Stimulated activated CD4-positive, alpha-beta T cell treated with anti-CD3 and anti-CD28 coated beads, Interleukin-4, amount 100 ng/mL, for 1 hour (primary cell): ENCODE measurements at places on chromosomes 16 and 17.

- no peak for DNase-seq
Observed at GRCh38 chr17:19385521-19385983, 1.4 kb downstream of the MFAP4 start.

- DNase-seq, result no peak
Observed at GRCh38 chr17:40611840-40612474, 35.7 kb downstream of the SMARCE1 start.

DNA sequence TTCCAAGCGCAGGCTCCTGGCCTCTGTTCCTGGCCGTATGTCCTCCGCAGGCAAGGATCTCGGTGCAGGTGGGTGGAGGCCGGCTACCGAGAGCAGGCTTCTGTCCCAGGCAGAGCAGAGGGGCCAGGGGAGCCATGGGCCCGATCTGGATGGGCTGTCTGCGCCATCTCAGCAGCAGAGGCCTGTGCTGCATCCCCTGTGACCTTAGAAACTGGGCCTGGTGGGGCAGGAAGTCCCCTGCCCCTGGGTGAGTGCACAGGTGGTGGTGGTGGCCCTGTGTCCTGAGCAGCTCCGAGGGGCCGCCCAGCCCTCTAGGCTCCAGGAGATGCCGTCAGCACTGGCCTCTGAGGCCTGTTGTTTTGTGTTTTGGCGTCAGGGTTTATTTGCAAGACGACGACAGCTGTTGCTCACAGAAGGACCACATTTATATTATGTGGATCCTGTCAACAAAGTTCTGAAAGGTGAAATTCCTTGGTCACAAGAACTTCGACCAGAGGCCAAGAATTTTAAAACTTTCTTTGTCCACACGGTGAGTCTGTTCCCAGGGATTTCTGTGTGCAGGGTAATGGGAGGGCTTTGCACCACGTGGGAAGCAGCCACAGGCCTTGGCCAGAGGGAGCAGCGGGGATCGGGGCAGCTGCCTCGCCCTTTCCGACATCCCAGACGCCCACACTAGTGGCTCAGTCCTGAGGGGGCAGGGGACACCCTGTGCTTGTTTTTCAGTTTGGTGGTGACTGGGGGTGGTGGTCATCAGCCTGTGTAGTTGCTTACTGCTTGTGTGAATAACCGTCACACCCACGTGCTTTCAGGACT is 59.1 kb downstream of the PDPK1 start:
- no peak for DNase-seq

GRCh38 chr17:30378241-30378824 is 394 bp upstream of the CPD start:
- peak; percentile 57 for DNase-seq

GRCh38 chr16:11356573-11357331 is 11.5 kb downstream of the RMI2 start:
- DNase-seq, result peak; percentile 65

- DNase-seq, result no peak
Observed at GRCh38 chr17:80816241-80817103, 175.2 kb upstream of the CHMP6 start.

- DNase-seq, result no peak
Observed at GRCh38 chr17:81426393-81427172, 31.3 kb downstream of the BAHCC1 start.

GRCh38 chr16:87002717-87003413 is 314.3 kb downstream of the C16orf95 start:
- no peak for DNase-seq

DNA sequence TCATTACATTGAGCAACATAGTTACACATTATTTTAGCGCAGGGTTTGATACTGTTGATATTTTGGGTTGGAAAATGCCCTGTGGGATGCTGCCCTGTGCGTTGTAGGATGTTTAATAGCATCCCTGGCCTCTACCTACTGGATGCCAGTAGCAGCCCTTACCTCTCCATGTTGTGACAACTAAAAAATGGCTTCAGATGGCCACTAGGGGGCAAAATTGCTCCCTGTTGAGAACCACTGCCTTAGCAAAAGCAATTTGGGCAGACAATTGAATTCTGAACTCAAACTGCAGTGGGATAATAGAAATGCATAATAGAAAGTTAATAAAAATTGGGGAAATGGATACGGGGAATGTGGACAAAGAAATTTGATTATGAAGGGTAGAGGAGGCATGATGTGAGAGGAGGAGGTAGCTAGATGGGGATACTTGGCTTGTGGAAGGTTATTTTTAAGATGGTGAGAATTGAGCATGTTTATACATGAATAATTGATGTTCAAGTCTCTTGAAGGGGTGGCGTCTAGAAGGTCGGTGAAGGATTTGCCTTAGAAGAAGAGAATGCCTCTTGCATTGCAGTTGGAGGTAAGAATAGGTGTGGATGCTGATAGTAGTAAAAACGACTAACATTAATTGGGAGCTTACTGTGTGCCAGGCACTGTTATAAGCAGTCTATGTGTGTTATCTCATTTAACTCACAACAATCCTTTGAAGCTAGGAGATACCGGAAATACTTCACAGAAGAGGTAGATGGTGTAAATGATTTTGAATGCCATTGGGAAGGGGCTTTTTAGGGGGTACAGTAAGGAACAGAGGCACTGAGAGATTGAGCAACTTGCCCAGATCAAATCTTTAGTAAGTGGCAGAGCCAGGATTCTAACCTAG is 19.0 kb downstream of the HEATR9 start:
- DNase-seq, result peak; percentile 29

DNA sequence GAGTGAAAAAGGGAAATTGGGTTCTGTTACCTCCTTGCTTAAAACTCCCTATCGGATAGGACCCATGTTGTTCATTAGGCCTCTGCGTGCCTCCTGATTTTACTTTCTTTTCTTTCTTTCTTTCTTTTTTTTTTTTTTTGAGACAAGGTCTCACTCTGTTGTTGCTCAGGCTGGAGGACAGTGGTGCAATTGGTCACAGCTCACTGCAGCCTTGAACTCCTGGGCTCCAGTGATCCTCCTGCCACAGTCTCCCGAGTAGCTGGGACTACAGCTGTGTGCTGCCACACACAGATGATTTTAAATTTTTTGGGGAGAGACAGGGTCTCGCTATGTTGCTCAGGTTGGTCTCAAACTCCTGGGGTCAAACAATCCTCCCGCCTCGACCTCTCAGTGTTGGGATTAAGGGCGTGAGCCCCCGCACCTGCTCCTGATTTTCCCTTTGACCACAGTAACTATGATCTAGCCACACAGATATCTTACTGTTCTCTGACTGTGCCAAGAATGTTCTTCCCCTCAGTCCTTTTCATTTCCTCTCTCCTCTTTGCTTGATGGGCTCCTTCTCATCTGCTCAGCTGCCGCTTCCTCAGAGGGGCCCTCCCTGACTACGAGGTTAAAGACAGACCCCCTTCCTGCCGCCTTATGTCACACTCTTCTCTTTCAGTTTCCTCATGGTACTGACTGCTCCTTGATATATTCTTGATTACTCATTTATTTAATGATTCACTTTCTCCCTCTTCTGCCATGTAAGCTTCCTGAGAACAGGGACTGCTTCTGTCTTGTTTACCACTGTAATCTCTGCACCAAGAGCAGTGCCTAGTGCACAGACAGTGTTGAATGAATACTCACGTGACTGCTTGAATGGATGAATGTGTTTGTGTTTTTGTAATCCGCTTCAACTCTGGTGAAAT is 44.3 kb downstream of the LCMT1 start:
- DNase-seq, result peak; percentile 21

DNA sequence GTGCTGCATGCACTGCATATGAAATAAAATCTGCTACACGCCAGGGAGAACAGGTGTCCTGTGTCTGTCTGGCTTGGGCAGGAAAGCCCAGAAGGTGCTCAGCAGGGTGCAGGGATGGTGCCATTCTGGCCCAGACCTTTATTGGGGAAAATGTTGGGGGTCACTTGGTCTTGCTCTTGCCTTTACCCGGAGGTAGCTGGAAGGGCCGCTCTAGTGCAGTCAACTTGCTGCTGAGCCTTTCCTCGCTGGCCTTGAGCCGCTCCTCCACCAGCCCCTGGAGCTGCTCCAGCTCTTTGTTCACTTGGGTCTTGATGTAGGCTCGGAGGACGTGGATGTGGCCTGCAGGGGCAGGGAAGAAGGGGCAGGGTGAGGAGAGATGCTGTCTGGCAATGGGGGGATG is 4.5 kb downstream of the CFAP119 start:
- DNase-seq, result no peak

- no peak for DNase-seq
Observed at GRCh38 chr17:43695970-43696865, 34.5 kb upstream of the MEOX1 start.

GRCh38 chr16:4723071-4723767 is 10.9 kb downstream of the ANKS3 start:
- no peak for DNase-seq
